Posterior cingulate gyrus (tissue), 11 donors: ENCODE measurements at places on chromosomes 13 and 19.

DNA sequence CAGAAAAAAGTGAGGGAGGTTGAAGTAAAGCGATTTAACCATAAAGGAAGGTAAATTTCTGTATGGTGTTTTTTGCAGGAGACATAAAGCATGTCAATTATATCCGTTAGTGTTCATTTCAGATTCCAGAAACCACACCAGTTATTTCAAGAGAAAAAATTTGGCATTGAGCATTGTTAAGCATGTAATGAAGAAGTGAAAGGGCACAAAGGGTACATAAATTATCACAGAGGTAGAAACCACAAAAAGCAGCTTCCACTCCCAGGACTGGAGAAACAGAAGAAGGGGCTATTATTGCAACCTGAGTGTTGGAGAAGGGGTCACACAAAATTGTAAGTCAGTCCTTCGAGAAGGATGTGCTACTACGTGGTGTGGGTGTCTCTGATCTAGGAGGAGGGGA, 72.2 kb upstream of the DACH1 start:
- no peak for DNase-seq

DNA sequence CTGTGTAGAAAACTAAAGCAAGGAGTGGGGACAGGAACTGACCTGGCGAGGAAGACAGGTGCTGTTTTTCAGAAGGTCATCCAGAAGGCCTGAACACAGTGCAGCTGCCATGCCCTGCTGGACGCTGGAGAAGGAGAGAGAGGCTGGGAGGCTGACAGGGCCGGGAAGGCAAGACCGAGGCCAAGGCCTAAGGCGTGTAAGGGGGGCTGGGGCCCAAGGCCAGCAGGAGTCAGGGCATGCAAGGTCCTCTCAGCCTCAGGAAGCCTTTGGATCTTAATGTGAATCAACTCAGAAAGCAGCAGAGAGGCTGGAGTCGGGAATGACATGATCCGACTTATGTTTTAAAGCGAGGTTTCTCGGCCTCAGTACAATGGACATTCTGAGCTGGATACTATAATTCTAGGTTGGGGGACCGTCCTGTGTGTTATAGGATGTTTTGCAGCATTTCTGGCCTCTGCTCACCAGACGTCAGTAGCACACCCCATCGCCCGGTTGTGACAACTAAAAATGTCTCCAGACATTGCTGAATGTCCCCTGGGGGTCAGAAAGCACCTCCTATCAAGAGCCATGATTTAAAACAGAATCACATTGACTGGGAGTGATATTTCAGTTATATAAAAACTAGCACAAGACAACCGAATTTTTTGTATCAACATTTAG, 530.4 kb downstream of the MYO16 start:
- no peak for DNase-seq

DNA sequence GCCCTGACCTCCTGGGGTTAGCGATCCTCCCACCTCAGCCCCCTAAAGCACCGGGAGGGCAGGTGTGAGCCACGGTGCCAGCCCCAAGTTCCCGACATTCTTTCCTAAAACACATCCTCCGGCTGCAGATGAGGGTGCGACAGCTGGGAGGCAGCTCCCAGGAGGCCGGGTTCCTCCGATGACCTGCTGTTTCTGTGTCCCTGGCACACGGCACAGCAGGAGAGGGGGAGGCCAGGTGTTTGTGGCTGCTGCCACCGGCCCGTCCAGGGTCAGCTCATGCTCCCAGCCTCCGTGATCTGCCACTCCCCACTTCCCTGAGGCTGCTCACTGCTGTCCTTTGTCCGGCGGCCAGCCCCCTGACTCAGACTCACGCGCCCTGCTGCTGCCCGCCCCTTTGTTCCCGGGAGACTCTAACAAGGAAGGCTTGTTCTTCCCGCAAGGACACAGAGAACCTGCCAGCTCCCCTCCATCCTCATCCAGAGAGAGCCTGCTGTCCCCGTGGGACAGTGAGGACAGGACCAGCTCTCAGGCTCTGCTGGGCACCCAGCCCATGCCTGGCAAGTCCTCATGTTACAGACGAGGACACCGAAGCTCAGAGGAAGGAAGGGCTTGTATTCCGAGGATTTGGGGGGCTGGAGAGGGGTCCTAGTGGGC, 10.6 kb upstream of the MADCAM1 start:
- DNase-seq, result peak; percentile 90

GRCh38 chr19:2415281-2415972, 12.0 kb downstream of the TIMM13 start:
- no peak for DNase-seq

GRCh38 chr19:681029-682019, 5.1 kb downstream of the FSTL3 start:
- no peak for DNase-seq

DNA sequence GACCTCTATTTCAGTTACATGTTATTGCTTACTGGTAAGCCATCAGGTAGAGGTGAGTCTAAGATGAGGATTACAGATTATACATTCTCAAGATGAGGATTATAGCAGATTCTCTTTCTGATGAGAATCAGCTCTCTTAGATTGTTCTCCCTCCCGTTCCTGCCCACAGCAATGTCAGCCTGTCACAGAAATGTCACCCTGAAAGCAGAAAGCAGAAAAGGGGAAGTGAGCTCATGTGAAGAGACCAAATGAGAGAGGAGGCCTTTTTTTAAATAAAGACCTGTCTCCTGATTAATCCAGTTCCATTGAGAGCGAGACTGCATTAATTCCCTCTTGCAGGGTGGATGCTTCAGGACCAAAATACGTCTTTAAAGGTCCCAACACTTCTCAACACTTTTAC, 445.6 kb downstream of the KCTD12 start:
- no peak for DNase-seq
